ENCODE measurements at places on chromosomes 16 and 17.

DNA sequence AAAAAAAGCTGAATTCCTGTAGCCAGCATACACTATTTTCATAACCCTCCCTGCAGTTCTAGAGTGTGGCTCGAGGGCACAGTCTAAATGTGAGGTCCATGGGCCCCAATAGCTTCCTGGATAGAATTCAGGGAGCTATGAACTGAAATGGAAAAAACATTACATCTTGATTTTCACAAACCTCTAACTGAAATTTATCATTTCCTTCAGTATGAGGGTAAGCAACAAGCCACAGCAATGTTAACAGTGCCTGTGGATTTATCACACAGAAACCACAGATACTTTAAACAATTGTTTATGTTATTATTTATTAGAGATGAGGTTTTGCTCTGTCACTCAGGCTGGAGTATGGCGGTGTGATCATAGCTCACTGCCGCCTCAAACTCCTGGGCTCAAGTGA is 18.2 kb downstream of the TMEM92 start:
- DNase-seq = no peak

DNA sequence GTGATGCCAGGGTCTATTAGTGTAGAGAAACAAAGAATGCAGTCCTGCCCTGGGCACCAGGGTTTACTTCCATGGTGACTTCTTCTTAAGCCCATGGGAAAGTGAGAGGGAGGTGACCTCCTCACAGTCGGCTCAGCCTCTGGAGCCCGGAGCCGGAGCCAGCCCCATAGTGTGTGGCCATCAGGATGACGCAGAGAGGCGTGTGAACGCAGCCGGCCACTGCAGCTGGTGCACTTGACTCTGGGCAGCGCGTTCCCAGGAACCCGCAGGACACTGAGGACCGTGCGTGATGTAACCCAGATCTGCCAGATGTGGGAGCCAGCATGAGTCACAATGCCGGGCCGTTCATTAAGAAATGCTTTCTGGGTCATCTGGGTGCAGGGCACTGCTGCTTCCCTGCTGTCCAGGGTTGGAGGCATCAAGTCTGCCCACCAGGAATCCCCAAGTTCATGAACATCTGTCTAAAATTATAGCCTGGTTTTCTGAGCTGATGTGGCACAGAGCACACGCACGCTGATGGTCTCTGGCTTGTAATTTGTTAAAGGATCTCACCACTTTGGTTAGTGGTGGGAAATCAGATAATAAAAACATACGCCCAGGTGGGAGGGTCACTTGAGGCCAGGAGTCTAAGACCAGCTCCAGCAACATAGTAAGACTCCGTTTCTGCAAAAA is 114.1 kb downstream of the PITPNC1 start:
- DNase-seq = peak; percentile 23

- no peak for DNase-seq
These were observed 95.8 kb downstream of the TBC1D16 start for GRCh38 chr17:79939755-79940458.

- no peak for DNase-seq
These were observed 2.9 kb upstream of the NPIPB15 start for GRCh38 chr16:74372953-74373846.

DNA sequence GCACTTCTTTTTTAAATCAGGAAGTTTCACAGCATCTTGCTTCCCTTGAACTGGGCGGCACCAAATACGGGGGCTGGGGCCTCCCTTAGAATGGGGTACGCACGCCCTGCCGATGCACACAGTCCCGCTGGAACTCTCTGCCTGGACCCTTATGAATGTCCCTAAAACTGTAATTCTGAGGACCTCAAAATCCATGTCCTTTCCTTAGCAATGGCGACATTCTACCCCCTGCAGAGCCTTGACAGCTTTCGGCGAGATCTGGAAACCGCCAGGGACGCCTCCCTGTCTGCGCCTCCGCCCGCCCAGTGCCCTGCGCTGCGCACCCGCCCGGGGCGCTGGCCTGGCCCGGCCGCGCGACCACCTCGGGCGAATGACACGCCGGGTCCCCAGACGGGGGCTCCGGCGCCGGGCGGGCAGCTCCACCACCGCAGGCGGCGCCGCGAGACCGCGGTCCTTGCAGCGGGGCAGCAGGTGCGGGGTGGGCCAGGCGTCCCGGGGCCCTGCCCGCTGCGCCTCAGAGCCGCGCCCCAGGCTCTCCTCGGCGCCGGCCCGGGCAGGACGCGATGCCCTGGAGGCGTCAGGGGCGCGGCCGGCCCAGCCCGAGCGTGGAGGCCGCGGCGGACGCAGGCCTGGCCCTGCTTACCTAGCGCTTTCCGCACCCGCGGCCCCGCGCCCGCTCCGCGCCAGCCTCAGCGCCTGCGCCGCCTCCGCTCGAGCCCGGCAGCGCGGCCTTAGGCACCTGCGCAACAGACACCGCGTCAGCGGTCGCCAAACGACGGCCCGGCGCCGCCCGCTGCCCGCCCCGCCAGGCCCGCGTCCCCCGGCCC is 548 bp downstream of the HAGH start:
- DNase-seq = peak; percentile 46

- DNase-seq = no peak
These were observed 189.7 kb upstream of the SDK2 start for GRCh38 chr17:73833775-73834488.

DNA sequence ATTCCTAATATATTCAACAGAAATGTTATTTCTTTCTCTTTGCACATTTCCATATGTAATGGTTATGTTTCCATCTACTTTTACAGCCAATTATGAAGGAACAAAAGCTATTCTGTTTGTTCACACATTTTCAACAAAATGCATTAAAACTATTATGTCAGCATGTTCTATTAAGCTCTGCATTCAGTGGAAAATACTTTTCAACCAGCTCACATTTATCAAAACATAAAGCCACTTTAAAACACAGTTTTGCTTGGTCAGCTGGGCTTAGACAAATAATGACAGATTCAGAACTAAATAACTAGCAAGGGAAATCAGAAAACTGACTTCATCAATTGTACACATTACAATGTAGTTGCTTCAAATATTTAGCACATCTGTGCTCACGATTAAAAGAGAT is 6.9 kb downstream of the SALL1 start:
- no peak for DNase-seq

GRCh38 chr16:68373528-68374245 is 62.9 kb downstream of the PRMT7 start:
- no peak for DNase-seq

DNA sequence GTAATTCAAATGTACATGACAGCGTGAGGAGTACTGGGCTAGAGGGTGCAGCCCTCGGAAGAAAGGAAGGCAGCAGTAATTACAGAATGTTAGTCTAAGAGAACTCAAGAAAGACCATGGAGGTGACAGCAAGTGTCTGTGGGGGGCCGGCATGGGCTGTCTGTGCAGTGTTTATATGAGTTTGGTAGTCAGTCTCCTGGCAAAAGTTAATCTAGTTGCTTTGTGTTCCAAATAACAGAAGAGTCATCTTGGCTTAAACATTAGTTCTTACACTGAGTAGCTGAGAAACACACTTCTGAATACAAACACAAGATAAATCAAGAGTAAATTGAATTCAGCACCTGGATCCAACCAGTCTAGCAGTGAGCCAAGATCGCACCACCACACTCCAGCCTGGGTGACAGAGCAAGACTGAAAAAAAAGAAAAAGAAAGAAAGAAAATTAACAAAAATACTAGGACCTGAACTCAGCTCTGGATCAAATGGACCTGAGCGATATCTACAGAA is 189.3 kb upstream of the COX10 start:
- no peak for DNase-seq

- no peak for DNase-seq
These were observed 1.4 kb downstream of the DHX33 start for GRCh38 chr17:5467416-5467815.

DNA sequence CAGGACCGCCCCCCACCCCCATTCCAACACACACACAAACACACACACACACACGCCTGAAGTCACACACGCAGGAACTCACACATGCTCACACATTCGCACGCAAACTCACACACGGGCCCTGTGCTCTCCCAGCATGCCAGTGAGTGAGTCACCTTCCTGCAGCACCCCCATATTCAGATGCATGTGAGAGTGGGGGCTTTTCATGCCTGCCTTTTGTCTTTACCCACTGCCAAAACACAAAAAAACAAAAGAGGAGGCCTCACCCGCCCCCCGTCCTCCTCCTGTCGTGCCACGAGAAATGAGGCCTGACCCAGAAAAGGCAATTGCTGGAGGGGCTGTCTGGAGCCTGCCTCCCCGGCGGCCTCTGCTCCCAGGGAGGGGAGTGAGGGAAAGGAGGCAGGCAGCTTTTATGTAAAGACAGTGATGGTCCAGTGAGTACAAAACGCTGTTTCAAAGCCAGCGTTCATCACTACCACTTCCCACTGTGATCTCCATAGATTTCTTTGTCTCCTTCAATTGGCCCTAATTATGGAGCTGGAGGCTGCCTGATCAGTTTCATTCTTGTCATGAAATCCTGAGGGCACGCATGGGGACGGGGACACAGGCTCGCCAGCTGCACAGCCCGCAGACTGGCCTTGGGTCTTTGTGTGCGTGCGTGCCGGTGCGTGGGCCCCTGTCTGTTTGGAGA is 29.5 kb upstream of the GSE1 start:
- DNase-seq = peak; percentile 46

GRCh38 chr16:20850981-20851380 is 44.7 kb downstream of the REXO5 start:
- no peak for DNase-seq

- no peak for DNase-seq
These were observed 193.6 kb downstream of the AATF start for GRCh38 chr17:37142294-37142896.

GRCh38 chr16:47013172-47013571 is 39.7 kb upstream of the DNAJA2 start:
- DNase-seq = no peak

GRCh38 chr17:77869041-77869599 is 89.4 kb upstream of the TNRC6C start:
- DNase-seq = no peak

GRCh38 chr16:51133688-51134087 is 17.4 kb downstream of the SALL1 start:
- DNase-seq = no peak

DNA sequence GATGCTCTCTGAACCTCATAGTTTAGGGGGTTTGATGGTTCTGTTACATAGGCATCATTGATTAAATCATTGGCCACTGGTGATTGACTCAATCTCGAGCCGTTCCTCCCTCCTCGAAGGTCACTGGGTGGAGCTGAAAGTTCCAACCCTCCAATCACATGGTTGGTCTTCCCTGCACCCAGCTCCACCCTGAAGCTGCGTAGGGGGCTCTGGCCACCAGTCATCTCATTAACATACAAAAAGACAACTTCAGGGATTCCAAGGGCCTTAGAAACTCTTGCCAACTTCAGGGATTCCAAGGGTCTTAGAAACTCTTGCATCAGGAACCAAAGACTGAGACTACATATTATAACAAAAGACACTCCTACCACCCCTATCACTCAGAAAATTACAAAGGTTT is 306.5 kb upstream of the TNRC6C start:
- no peak for DNase-seq

DNA sequence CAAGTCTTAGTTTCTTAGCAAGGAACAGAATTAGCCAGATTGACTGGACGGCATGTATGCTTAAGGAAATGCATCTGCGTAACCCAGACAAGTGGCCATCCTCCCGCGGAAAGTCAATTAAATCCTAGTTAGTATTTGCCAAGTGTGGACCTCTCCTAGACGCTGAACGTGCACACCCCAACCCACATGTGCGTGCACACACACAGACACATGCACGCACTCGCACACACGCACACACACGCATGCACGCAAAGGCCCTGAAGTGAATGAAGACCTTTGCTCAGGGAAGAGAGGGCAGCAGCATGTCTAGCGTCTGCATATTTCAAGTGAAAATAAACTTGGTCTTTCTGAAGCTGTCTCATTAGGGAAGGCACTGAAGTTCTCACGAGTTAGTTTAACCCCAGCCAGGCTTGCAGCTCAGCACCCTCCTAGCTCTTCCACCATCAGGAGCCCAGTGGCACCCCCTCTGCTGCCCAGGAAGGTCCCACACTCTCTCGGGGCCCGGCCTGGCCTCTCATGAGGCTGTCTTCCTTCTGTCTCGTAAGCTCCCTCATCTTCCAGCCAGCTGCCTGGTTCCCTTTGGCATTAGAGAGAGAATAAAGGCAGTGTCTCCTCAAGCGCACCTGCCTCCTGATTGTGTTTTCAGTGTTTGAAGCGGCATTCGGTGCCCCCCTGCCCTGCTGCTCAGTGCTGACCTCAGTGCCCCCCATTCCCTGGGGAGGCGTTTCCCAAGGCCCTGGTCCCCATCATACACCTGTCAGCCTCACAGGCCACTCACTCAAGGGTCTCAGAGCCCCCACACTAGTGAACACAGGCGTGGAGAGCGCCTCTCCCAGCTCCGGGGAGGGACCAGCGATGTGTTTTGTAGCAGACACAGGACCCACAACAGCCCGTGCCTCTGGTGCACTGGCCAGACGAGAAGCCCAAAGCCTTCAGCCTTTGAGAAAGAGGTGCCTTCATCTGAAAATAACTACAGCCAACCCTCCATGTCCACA is 52.2 kb upstream of the CHMP6 start:
- DNase-seq = no peak

GRCh38 chr16:2912330-2913199 is 834 bp downstream of the FLYWCH1 start:
- peak; percentile 51 for DNase-seq

DNA sequence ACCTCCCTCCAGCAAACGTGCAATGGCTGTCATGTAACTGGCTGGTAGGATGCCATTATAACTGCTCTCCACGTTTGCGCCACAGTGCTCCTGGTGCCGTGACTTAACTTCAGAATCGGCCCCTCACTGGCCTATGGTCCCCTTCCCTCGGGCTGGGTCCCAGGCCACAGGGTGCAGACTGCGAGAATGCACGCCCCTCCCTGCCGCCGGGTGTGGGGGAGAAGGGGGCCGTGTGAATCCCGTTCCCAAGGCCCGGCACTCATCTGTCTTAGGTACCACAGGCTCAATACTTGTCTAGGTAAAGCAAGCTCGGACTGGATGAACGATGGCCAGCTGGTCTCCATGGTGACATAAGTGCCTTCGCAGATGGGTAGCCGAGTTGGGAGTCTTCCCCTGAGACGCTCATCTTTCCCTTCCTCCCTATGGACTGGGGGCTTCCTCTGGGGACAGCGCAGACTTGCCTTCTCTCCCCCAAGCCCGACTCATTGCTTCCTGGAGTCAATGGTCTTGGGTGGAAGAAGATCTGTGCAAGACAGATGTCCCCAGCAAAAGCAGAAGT is 37.8 kb downstream of the TIMM22 start:
- DNase-seq = no peak

- peak; percentile 49 for DNase-seq
These were observed 24.0 kb upstream of the CIBAR2 start for GRCh38 chr16:85136213-85136701.

DNA sequence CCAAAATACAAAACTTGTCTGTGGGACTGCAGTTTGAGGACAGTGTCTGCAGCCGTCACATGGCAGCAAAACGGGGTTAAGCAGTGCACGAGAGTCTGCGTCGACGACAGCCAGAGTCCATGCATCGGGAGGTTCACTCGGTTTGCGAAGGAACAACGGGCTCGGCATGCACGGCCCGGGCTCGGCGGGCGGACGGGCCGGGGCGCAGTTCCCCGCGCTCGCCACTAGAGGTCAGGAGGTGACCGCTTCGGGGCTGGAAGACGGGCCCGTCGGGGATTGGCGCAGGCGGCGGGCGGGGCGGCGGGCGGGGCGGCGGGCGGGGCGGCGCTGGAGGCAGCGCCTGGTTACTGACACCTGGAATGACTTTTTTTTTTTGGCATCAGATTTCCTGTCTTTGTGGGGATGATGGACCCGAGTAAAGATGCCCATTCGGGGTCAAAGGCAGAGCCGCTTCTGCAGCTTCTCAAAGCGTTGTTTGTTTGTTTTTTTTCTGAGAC is 6.5 kb downstream of the SCGB1C2 start:
- DNase-seq = peak; percentile 97
